ENCODE measurements at places on chromosomes 7 and 10. TPM values are rescaled to one million over a fixed set of nuclear protein-coding genes. Genes with fewer than 3 reads are reported as not detected.

DNA sequence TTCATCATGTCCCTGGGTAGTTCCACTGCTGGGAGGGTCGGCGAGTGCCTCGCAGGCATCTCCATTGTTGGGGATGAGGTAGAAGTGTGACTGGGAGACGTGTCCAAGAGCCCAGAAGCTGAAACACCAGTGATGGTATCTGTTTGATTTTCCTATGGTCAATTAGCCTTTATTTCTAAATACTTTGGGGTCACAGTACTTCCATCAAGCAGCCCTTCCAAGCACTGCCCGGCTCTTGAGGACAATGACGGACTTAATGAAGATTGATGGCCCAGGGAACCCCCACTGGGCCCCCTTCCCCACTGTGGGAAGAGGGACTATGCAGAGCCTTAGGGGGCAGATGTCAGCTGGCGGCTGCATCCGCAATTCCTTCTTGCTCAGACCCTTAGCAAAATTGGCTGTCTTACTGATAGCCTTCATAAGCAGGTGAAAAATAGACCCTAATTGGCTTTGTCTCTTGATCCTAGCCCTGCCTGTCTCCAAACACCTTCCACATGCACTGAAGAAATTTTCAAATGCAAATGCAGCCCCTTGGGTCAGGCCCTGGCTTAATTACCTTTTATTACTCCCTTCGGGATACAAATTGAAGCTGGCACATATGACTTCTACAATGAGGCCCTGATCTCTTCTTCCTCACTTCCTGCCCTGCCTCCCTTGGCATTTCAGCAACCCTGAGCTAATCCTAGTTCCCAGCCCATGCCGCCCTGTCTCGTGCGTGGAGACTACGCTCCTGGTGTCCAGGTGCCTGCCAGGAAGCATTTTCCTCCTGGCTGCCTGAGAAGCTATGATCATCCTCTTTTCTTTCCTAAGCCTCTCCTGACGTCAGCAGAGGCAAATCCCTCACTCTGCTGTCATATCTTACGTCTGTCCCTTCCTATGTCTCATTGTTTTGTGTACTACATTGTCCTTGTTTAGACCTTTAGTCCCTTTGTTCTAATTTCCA lies 124.5 kb upstream of the GDF10 start:
- peak; percentile 31 for DNase-seq

- DNase-seq, result no peak
Observed at GRCh38 chr7:112981966-112982365, 104.7 kb downstream of the GPR85 start.

- no peak for DNase-seq
Observed at GRCh38 chr10:22803261-22803885, 89.0 kb upstream of the PIP4K2A start.

DNA sequence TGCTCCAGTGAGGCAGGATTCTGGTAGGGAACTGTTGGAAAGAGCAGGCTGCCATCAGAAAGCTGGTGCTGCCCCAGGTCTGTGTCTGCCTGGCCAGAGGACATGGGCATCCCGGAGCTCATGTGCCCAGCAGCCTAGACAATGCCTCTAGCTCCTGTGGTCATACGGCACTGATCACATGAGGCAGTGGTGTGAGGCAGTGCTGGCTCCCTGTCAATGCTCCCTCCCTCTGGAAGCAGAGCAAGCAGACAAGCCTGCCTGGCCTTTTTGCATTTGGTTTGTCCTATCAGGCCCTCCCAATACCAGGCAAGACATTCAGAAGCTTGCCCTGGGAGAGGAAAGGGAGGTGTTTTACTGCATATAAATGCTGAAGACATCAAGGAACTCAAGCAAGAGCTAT lies 19.5 kb upstream of the MMP21 start:
- DNase-seq, result no peak

- DNase-seq, result no peak
Observed at GRCh38 chr10:3045471-3046209, 21.7 kb upstream of the PFKP start.

NEURL1 gene
- polyA plus RNA-seq, result 71.6 TPM

- DNase-seq, result no peak
Observed at GRCh38 chr7:23445326-23445725, 25.0 kb downstream of the IGF2BP3 start.

DNA sequence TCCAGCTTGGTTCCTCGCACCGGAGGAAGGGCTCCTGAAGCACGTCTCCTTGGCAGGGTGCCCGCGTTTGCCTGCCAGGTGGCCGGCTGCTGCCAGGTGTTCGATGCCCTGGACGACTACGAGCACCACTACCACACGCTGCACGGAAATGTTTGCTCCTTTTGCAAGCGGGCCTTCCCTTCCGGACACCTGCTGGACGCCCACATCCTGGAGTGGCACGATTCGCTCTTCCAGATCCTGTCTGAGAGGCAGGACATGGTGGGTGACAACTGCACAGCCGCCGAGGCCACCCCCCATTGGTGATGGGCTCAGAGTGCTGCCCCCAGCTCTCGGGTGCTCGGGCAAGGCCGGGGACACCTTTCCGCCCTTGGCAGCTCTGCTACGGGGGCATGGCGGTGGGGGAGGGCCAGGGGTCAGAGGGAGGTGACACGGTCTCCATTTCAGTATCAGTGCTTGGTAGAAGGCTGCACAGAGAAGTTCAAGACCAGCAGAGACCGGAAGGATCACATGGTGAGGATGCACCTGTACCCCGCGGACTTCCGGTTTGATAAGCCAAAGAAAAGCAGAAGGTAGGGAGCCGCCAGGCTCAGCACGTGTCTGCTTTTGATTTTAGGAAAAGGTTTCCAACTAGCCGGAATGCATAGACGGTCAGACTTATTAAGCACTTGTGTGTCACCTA lies 1.1 kb downstream of the ZNF511 start:
- DNase-seq, result no peak

DNA sequence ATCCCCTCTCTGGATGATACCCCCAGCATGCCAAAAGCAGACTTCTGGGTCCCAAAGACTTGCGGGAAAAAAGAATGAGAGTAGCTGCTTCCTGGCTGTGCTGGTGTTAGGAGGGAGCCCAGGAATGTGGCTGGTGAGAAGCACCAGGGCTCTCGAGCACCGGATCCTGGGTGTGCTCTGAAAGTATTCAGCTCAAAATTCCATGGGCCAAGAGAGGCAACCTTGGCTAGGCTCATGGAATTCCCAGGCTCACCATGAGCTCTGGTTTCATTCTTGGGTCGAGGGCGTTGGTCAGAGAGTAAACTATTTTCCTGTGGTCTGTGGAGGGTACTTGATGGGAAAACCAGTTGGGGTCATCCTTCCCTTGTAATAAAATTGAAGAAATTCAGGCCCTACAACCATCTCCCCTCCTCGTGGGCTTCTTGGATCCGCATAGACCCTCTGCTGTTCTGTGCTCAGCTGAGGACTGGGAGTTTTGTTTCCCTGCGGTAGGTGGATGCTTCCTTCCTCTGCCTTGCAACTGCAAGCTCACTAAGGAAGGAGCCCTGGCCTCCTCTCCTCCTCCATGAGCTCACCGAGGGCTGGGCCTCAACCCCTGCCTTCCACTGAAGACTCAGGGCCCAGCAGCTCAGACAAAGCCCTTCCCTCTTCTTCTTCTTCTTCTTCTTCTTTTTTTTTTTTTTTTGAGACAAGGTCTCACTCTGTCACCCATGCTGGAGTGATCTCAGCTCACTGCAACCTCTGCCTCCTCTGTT lies 34.5 kb upstream of the AQP1 start:
- DNase-seq, result no peak

NYAP1 gene
- 20.8 TPM for polyA plus RNA-seq

GHITM gene
- polyA plus RNA-seq, result 112 TPM

GRCh38 chr7:23530405-23530804 lies 1.4 kb downstream of the TRA2A start:
- DNase-seq, result peak; percentile 41

GRCh38 chr10:72002354-72003295 lies 38.4 kb downstream of the CHST3 start:
- DNase-seq, result no peak

DNA sequence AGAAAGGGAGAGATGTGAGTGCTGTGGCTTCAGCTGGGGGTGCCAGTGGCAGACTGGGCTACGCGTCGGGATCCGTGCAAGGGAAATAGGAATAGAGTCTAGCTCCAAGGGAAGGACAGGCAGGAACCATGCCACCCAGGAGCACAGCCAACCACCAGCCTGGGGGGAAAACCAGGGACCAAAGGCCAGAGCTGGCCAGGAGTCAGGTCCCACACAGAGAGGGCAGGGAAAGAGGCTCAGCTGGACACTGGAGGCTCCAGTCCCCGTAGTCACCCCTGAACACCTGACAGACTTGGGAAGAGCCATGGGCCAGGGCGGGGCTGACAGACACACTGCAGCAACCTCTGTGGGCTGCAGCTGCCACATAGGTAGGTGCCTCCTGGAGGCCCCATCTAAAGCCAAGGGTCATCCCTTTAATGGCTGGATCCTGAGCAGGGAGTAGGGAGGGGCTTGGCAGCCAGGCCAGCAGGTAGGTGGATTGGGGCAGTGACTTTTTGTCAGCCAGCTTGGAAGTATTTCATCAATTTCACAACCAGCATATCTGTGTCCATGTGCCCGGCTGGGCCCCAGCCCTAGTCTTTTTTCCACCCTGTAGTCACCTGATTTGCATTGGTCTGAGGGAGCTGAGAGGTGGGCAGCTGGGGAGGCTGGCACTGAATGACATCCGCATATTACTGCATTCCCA lies 163.2 kb downstream of the SH2D4B start:
- no peak for DNase-seq

- DNase-seq, result peak; percentile 17
Observed at GRCh38 chr10:69800109-69800508, 1.6 kb upstream of the COL13A1 start.

DNA sequence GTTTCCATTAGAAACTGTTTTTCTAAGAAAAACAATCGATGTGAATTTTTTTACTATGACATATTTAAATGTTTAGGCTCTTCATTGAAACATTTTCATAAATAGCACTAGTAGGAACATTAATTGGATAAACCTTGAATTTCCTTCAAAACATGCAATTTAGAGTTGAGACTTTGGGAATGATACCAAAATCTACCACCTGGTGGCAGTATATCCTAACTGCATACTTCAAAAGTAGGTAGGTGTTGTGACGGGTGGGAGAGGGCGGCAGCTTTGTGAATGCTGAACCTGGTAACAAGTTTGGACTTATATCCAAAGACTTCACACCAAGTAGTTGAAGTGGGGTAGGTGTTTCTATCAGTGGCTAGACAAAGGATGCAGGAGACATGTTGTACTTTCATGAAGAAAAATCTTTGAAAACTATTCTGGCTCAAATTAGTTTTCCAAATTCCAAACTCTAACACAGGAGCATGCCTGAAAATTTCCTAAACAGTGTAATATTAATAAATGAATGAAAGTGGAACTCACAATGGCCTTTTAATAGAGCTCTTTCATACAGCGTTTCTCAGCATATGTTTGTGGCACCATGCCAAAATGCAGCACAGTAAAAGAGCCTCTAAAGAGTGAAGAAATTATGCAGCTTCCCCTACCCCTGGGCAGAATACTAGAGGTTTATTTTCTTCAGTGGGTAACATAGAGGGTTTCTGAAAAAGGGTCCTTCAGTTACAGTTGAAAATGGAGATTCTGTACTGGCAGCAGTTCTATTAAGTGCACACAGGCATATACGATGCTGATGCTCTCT lies 201.0 kb upstream of the TPK1 start:
- DNase-seq, result peak; percentile 66

DNA sequence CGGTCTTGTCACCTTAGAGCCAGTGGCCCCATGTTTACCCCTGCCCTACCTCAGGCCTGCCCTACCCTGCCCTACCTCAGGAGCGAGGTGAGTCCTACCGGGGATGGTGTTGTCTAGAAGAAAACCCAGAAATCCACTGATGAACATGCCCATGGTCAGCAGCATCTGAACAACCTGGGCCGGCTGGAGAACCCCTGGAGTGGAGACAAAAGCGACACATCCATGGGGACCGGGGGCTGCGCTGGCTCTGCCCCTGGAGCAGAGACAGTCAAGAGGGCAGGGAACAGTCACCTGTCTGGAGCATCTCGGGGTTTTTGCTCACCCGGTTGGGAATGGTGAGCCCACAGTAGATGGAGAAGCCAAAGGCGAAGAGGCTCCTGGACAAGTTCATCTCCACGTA lies 36.3 kb downstream of the STRA8 start:
- no peak for DNase-seq

DNA sequence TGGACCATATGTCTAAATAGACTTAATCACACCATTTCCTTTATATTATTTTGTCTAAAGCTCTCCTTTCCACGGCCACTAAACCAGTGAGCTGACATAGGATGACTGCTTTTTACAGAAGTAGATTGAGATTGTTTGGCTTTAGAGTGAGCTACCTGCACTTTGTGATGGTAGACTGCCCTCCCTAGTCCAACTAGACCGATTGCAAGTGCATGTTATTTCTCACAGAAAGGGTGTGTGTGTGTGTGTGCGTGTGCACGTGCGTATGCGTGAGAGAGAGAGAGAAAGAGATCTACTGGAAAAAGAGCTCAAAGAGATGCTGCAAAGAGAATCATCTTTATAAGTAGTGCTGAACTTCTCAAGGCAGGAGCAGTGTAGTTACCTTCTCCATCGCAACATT lies 60.7 kb downstream of the VCL start:
- DNase-seq, result no peak

CALHM3 gene
- not detected for polyA plus RNA-seq

- DNase-seq, result no peak
Observed at GRCh38 chr7:45563401-45563800, 10.8 kb upstream of the ADCY1 start.

TMEM176B gene
- polyA plus RNA-seq, result 20.1 TPM

PSMC2 gene
- polyA plus RNA-seq, result 97.4 TPM
